ENCODE measurements at places on chromosomes 3 and 15.

DNA sequence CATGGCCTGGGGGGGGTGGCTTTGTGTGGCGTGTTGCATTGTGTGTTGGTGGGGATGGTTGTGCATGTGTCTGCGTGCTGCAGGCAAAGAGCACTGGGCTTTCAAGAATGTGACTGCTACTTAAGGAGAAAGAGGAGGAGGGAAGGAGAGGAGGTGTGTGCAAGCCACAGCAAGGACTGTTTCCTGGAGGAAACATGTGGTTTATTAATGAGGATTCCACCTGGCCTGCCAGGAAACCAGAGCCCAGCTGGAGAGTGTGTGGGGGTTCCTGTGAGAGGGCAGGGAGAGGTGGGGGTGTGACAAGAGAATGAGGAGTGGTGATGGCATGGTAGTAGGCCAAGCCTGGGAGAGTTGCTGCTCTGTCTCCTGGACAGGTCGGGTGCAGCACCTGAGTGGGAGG, 258.1 kb upstream of the ROPN1 start:
- no peak for DNase-seq

- DNase-seq: peak; percentile 99
Measured at GRCh38 chr15:39140060-39140604, 440.7 kb upstream of the THBS1 start.

DNA sequence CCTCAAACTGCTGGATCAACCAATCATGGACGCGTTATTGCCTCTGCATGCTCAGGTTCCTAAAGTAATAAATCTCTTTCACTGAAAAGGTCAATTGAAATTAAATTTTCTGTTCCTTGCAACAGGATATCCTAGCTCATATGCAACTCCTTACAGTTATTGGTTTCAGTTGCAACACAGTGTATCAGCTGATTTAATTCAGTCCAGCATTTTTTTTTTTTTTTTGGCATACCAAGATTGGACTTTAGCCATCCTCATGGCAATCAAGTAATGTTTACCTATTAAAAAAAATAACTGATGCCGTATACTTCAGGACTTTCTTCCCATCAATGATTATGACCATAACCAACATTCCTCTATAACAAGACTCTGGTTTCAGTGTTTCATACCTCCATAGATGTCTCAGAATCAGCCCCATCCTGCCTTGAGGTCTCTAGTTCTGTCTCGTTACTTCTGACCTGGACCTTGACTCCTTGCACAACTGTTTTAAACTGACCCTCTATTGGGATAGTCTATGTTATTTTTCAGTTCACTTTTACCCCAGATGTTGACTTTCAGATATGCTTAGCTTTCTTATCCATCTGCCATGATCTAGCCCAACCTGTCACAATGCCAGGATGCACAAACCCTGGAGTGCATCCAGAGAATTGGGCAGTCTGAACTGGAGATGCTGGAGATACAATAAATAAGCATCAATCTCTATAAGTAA, 265.0 kb upstream of the GADL1 start:
- no peak for DNase-seq

DNA sequence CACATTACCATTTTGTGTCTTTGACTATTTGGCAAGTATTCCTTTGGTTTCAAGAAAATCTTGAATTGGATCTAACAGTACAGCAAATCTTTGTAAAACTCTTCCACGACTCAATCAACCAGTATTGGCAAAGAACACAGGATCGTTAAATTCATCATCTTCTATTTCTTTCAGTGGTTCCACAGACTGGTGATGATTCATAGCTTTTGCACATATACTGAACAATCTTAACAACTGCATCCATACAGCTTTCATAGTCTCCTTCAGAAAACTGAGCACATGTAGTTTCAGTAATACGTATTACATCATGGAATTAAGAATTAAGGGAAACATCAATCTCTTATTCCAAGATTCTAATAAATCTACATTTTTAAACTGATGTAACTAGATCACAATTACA, 91.6 kb upstream of the LIPC start:
- peak; percentile 72 for DNase-seq

GRCh38 chr15:94930441-94930840, 699.1 kb downstream of the MCTP2 start:
- DNase-seq: no peak

DNA sequence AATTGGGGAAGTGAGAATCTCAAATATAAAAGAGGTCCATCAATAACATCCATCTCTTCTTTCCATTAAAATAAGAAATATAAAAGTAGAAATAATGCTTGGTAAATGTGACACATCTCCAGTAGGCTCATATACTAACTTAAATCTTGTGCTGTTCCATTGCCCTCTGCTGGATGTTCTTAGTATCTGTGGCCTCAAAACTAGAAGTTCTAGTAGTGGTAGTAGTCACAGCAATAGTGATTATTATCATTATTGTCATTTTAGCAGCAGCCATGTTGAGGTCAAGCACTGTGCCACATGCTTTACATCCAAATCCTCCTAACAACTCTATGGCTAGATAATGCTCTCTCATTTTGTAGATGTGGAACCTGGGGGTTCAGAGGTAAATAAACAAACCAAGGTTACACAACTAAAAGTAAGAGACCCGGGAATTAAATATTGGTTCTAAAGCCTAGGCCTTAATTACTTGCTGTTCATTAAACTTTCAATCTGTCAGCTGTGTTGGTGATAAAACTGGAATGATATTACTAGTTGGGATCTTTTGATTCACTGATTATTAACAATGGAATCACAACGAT, 20.2 kb upstream of the BTLA start:
- peak; percentile 61 for DNase-seq

DNA sequence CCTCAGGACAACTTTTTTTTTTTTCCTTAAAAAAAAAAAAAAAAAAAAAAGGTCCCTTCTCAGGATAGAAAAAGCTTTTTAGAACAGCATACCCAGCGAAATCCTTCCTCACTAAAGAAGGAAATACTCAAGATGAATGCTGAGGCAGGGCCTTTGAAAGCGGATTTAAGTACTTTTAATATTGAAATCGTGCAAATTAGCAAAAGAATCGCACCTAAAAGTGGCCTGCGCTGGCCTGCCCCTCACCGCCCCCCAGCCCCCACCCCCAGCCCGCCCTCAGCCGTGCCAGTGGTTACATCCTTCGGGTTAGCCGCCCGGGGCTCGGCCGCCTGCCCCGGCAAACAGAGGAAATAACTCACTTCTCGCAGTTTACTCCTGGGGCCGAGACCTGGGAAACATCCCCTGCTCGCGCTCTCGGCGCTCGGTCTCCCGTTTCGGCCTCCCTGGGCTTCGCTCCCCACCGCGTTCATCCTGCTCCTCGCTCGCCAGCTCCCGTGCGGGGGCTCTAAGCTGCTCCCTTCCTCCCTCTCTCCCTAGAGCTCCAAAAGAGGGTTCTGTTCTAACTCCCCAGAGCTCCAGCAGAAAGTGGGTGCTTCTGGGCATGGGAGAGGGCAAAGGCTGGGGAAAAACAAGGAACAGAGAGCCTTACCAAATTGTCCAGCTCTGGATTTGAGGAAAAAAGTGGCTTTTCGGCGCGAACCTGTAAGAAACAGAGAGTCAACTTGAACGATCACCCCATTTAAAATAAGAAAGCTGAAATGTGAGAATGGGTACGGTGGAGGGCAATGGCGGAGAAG, 5.2 kb downstream of the MEIS2 start:
- DNase-seq: no peak

GRCh38 chr3:126880901-126881300, 102.0 kb upstream of the PLXNA1 start:
- no peak for DNase-seq

DNA sequence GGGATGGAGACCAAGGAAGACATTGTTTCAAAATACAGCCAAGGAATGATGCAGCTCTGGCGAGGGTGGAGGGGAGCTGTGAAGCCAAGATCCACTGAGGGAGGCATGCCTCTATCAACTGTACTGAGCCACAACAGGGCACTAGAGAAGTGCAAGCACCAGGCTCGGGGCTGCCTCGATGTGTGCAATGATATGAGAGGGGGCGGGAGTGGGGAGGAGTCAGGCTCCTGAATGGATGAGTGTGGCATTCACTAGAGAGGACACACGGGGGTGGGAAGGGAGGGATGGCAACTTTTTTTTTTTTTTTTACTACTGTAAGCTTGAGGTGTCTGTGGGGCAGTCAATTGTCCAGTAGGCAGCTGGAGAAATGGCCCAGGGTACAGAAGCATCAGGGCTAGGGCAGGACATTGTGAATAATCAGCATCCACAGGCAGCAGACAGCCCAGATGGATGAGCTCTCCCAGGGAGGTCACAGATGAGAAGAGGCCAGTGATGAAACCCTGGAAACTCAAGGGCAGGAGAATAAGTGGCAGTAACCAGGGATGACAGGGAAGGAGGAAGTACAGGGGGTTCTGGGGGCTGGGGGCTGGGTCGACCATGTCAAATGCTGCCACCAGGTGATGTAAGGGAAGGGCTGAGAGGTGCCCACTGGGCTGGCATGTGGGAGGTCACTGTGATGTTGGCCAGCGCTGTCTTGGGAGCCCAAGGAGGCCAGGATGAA, 5.9 kb downstream of the STOML1 start:
- no peak for DNase-seq

DNA sequence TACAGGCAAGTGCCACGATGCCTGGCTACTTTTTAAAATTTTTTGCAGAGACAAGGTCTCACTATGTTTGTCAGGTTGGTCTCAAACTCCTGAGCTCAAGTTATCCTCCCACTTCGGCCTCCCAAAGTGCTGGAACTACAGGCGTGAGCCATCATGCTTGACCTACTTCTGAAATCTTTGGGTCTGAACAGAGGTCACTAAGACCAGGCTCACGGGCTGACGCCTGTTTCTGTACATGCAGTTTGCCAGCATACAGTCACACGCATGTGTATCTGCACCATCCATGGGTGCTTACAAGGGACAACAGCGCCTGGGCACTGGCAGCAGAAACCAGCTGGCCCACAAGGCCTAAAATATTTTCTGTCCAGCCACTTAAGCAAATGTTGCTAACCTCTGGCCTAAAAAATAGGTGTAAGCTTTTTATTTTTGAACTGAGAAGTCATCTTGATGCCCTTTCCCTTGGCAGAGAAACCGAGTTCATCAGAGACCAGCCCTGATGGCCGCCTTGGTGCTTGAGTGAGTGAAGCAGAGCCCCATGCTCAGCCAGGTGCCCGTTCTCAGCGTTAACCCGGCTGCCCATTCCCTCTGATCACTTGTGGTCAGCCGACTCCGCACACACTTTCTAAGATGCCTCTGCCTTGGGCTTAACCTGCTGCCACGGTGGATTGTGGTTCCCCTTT, 425.2 kb downstream of the OCA2 start:
- no peak for DNase-seq

DNA sequence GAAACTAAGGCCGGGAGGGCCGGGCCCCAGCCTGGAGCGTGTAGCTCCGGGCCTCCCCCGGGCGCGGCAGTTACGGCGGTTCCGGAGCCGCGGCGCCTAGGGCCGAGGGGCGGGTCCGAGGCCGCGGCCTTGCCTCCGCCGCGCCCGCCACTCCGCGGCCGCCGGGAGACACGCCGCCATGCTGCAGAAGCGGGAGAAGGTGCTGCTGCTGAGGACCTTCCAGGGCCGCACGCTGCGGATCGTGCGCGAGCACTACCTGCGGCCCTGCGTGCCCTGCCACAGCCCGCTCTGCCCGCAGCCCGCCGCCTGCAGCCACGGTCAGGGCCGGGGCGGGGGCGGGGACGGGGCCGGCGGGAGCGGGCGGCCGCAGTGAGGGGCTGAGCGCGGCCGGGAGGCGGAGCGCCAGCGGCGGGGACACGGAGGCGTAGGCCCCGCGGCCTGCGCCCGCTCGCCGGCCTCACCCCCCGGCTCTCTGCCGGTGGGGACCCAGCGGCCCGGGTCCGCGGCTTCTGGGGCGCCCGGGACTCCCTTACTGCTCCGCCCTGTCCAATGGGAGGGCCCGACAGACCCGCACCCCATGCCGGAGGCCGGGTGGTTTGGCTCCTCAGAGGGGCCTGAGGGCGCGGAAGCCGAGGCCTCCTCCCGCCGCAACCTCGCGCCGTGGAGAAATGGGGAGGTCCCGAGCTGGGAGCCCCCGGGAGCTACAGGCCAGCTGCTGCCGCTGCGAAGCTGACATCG, at the start of gene DIS3L:
Gene DIS3L (plus strand): TSS at position 150 of the 738 bp plus-strand sequence. CDS start 29 bp downstream, at position 179.
- DNase-seq: peak; percentile 45

GRCh38 chr15:63291507-63291906, 14.1 kb downstream of the APH1B start:
- peak; percentile 96 for DNase-seq

GRCh38 chr3:46947546-46947901, 29.0 kb downstream of the CCDC12 start:
- DNase-seq: no peak

DNA sequence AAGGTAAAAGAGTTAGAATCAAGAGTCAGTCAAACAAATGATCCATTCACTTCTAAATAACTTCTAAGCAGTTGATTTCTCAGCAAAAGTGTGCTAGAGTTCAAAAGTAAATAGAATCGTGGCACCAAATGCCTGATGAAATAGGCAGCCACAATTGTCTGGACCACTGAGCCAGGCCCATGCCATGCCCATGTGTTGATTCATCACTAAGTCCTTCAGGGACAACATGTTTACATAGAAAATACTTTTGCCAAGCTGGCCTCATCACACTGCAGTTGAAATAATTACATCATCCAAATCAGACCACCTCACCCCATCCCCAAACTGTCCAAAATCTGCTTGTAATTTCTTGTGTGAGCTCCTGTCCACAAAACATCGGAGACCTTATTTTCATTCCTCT, 216.3 kb downstream of the IGSF11 start:
- peak; percentile 47 for DNase-seq

DNA sequence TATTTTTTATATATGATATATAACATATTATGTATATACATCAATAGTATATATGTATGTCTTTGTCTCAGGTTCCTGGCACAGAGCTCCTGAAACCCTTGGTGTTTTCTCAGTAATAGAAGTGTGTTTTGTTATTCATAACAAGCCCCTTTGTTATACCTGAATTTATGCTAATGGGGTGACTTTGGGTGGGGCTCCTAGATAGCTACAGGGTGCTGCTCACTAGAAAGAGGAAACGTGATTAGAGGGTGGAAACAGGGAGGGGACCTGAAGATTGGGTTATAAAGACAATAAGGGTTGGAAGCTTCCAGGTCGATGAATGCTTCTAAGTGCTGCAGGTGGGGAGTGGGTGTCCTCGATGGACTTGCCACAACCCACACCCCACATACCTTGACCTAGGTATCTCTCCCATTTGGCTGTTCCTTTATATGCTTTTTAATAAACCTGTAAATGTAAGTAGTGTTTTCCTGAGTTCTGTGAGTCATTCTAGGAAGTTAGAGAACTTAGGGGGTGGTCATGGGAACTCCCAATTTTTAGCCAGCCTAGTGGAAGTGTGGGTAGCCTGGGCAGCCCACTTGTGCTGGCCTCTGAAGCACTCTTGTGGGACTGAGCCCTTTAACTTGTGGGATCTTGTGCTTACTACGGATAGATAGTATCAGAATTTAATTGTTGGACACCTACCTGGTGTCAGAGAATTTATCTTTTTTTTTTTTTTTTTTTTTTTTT, 36.9 kb upstream of the C15orf39 start:
- DNase-seq: no peak

Data from fibroblast of skin of right quadriceps (primary cell).